Stimulated activated CD8-positive, alpha-beta memory T cell treated with anti-CD3 and anti-CD28 coated beads, Interleukin-12 subunit alpha, Interleukin-12 subunit beta, amount 100 ng/mL, for 1 hour (primary cell): ENCODE measurements at places on chromosomes 6 and 20.

DNA sequence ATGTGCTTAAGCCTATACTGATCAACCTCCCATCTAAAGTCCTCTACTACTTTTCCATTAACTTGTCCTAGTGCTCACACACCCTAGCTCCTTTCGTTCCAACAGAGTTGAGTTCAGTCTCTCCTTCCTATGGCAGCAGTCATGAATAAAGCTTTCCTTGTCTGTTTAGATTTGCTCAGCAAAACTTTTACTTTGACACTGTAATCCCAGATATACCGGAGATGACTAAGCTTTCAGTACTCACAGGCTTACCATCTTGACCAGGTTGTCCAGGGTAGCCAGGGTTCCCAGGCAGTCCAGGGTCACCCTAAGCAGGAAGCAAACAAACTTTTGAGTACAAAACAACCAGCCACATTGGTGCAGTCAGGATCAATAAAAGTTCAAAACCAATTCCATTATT lies 90.7 kb downstream of the COL21A1 start:
- DNase-seq, result no peak

- no peak for DNase-seq
Observed at GRCh38 chr20:16387666-16388065, 185.6 kb downstream of the KIF16B start.

GRCh38 chr6:166586424-166587156 lies at the start of gene RAMACL:
Gene RAMACL, minus strand, starts transcription at chr6:166586678. Its CDS starts 201 bp downstream, at chr6:166586477.
- no peak for DNase-seq

DNA sequence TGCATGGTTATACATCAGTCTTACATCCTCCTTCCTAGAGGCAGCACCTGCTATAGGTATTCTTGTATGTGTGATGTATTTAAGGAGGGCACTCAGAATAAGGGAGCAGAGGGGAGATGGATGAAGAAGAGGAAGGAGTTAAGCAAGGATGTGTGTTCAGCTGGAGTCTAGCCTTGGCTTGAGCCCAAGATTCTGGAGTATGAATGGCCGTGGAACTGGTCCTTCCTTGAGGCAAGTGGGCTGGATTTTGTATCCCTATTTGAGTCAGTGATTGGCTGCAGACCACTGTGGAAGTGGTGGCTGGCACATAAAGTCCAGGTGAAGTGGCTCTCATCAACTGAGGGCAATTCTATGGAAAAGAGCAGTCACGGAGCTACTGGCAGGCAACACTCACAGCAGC lies 112.0 kb upstream of the RNF24 start:
- no peak for DNase-seq

DNA sequence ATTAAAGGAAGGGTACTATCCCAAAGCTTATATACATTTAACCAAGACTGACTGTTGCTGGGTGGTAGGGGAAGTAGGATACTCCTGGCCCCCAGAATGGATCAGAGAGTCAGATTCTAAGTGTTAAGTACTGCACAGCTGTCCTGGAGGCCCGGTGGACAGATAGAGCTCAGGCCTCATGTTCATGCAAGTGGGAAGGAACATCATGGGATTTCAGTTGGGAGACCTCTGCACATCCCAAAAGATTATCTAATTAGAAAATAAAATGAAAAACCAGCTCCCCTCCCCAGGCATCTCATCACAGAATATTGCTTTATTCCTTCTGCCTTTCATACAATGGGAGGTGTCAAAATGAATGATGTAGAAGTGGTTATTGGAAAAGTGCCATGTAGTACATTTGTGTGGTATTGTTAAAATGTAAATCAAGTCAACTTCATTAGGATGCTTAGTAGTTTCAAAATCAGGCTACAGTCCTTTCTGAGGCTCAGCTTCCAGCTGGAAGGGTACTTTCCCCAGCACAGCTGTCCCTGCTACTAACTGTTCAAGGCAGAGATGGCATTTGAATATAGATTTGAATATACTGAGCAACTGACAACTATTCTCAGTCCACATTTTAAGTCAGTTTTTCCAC lies 82.9 kb downstream of the SLC35B3 start:
- no peak for DNase-seq

- no peak for DNase-seq
Observed at GRCh38 chr6:1263850-1264377, 48.0 kb upstream of the FOXQ1 start.

GRCh38 chr20:38112261-38112929 lies 52.7 kb downstream of the TGM2 start:
- no peak for DNase-seq
